CD8-positive, alpha-beta memory T cell (primary cell): ENCODE measurements at places on chromosomes 1 and 21. TPM values are rescaled to one million over a fixed set of nuclear protein-coding genes. Genes with fewer than 3 reads are reported as not detected.

DNA sequence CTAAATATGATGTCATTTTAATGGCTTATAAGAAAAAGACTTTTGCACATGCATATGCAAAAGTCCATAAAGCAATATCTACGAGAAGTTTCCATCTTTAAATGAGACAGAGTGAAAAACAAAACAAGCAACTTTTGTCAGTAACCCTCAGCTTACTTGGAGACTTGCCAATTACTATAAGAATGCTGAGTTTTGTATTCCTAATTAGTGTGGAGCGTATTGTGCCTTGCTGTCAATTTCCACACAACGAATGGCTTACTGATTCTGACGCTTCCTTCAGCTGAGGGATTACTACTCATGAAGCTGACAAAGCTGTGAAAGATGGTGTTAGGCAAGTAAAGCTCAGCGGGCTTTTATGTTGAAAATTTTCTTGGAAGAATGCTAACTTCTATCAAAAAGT lies 440.4 kb upstream of the ADAMTS5 start:
- DNase-seq = no peak

DNA sequence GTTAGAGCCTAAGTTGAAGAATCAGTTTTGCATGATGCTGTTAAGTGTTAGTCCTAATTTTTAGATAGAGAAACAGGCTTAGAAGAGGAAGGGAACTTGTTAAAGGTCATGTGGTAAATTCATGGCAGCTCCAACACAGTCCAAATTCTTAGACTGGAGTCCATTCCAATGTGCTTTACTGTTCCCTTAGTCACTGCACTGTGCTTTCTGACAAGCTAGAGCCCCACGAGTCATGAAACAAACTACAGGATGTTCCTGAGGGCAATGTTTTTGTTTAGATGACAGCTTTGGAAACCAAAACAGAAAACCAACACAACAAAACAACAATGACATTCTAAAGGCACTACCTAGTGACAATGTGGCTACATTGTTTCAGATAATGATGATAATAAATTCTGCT lies 23.1 kb upstream of the RGS4 start:
- DNase-seq = no peak

- DNase-seq = no peak
Observed at GRCh38 chr1:57046462-57046861, 80.6 kb upstream of the C8B start.

DNA sequence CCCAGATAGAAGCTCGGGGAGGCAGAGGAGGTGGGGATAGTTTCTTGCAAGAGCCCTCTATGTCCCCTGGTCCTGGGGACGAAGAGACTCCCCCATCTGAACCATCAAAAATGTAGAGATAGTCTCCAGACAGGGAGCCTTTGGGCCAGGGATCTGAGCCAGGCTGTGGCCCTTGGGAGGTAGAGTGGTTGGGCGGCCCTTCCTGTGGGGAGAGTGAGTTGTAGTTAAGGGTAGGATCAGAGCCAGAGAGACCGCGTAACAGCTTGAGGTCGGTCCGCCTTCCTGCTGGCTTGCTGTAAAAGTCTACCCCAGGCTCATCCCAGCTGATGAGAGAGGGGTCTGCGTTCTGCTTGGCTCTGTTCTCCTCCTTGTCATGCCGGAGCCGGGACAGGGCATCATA lies 25.3 kb downstream of the PIK3C2B start:
- no peak for DNase-seq

GRCh38 chr1:207658904-207659485 lies 14.1 kb downstream of the CR1L start:
- DNase-seq = no peak

Gene S100A14
- total RNA-seq = not detected

DNA sequence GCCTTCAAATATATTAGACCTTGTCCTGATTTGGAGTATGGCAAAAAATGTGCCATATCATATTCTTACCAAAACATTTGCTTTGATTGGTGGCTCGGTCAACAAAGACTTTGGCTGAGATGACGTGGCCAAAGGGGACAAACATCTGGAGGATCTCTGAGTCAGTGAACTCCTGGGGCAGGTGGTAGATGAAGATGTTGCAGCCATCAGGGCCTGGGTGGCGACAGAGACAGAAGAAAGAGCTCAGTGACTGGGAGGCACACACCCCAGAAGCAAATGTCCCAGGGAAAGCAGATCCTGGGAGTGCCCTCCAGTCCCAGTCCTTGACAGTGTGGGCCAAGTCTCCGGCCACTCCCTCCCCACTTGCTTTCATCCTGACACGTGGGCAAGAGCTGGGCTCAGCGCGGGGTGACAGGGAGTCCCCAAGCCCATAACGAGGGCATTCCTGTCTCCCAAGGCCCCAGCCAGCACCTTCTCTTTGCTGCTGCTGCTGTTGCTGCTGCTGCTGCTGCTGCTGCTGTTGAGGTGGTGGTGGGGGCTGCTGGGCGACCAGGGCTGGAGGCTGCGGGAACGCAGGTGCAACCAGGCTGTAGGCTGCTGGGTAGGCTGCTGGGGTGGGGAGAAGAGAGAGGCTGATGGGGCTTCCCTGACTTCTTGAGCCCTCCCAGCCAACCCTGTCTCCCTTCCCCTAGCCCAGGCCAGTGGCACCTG lies 10.7 kb downstream of the CELF3 start:
- no peak for DNase-seq
